Hippocampal formation (tissue), 2 donors: ENCODE measurements at places on chromosomes 5 and 9.

GRCh38 chr5:40601198-40601868, 78.4 kb upstream of the PTGER4 start:
- no peak for DNase-seq

DNA sequence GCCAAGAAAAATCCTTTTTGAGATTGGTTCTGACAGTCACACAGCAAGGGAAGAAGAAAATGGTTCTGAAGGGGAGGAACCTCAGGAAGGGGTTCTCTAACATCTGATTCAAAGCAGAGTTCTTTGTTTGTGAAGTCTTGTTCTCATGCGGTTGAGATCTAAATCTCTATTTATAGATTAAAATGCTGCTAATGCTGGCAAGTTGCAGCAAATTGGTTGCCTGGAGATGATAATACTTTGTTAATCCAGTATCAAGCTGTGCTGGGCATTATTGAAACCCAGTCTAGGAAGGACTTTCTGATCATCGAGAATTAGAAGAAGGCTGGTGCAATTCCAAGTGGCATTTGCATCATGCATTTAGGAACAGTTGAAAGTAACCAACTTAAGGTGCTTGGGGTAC, 34.0 kb upstream of the SLC28A3 start:
- DNase-seq = no peak

GRCh38 chr5:168422431-168422830, 63.8 kb upstream of the RARS1 start:
- no peak for DNase-seq

GRCh38 chr5:142175461-142176142, 67.0 kb downstream of the NDFIP1 start:
- DNase-seq = no peak

GRCh38 chr9:19133549-19134345, 6.5 kb upstream of the PLIN2 start:
- DNase-seq = no peak
